ENCODE measurements at places on chromosomes 4 and X. TPM values are rescaled to one million over a fixed set of nuclear protein-coding genes. Genes with fewer than 3 reads are reported as not detected.

GRCh38 chr4:176656108-176656507, 136.6 kb downstream of the VEGFC start:
- DNase-seq = no peak

The NLGN3 gene
- 7.4 TPM for total RNA-seq

DNA sequence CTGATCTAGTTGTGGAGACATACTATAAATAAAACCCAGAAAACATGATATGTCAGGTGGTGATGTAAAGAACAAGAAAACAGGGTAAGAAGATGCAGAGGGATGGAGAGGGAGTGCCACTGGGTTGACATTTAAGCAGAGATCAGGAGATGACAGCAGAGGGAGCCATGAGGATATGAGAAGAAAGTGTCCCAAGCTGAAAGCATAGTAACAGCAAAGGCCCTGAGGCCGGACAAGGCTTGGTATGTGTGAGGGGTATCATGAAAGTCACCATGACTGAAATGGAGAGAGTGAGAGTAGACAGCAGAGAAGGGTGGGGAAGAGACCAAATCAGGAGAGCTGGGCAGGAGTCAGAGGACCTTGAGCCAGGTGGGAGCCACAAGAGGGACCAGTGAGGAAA, 3.4 kb downstream of the GPKOW start:
- no peak for DNase-seq

The MAGEA2B gene
- not detected for total RNA-seq

The GPR82 gene
- total RNA-seq = not detected

DNA sequence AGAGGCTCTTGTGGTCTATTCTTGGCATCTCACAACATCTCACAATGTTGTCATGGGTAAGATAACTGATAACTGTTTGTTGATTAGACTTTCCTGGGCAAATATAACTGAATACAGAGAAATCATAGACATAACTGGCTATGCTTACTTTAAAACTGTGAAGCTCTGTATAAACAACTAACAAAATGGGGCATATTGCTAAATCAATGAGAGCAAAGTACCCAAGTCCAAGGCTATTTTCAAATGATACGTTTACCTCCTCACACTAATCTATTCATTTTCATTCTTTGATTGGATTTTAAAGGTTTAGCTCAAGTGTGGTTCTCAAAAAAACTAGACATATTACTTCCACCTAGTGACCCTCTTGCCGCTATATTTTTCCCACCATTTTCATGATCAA, 38.6 kb downstream of the AMELX start:
- DNase-seq = no peak

DNA sequence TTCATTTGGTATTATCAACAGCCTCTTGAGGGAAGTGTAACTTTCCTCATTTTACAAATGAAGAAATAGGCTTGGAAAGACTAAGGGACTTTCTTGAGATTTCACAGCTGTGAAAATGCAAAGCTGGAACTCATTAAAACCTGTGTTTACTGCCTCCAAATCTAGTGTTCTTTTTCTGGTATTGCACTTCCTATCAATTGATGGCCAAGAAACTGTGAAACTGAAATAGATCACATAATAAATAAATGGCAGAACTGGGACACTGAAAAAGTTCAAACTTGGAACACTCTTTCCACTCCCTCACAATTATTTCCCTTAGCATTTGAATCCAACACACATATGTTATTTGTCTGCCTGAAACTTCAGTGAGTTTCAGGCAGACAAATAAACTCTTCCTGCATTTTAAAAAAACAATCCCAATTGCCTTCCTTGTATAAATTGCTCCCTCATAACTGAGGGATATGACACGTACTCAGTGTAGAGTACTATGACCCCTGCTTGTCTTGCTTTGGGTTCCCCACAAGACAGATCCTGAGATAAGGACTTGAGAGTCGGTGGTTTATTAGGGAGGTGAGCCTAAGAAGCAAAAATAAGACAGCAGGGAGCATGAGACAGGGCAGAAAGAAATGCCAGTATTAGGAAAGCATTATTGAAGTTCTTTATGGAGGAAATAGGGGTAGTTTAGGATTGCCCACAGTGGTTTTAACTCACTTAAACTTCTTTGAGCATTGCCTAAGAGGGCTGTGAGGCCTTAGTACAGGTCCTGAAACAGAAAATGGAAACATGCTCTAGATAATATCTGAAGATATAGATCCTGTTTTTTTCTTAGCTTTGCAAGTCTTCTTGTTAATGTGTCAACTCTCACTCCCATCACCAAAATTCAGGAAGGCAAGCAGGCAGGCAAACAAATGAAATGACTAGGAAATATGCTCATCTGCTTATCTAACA, 33.9 kb downstream of the RTL3 start:
- no peak for DNase-seq

DNA sequence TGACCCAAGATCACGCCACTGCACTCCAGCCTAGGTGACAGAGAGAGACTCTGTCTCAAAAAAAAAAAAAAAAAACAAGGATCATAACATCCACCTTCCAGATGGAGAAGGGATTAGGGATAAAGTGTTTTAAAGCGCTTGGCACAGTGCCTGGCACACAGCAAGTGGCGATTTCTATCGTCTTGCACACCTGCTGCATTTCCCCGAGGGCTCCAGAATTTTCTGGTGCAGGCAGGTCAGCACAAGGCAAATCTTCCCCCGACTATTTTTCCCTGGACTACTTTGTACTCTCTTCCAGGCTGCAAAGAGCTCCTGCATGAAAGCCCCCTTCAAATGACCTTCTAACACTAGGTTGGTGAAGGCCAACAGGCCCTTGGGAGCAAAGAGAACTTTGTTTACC, 57.3 kb downstream of the APBB2 start:
- DNase-seq = no peak

The XG gene
- not detected for total RNA-seq

The DCAF8L2 gene
- total RNA-seq = not detected

GRCh38 chr4:22508376-22508775, 7.5 kb downstream of the ADGRA3 start:
- DNase-seq = no peak

- no peak for DNase-seq
Measured at GRCh38 chr4:53963781-53964180, 100.6 kb downstream of the CHIC2 start.

GRCh38 chr4:12304905-12305304, 876.2 kb upstream of the HS3ST1 start:
- peak; percentile 32 for DNase-seq

- DNase-seq = no peak
Measured at GRCh38 chr4:7151668-7152227, 40.6 kb upstream of the SORCS2 start.

The HSPA4L gene
- 2.2 TPM for total RNA-seq

GRCh38 chrX:98203800-98204199, 1320.1 kb downstream of the RPA4 start:
- DNase-seq = no peak

The HSFX2 gene
- not detected for total RNA-seq

The TRIML2 gene
- not detected for total RNA-seq

GRCh38 chrX:138519296-138519695, 192.2 kb downstream of the FGF13 start:
- peak; percentile 82 for DNase-seq

DNA sequence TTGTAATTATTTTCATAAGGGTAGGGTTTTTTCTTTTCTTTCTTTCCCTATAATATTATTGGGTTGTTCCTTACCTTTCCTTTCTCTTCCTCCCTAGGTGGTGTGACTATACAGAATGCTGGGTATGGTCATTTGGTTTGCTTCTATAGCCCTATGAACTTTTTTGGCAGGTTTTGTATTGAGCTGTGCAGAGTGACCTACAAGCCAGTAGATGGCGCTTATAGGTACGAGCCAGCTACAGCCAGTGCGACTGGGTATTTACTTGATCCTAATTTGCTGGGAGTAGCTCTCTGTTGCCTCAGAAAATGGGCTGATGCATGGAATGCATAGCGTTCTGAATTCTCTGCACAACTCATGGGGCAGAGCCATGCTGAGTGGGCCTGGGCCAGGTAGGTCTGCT, 423.3 kb downstream of the MAGEE1 start:
- no peak for DNase-seq

DNA sequence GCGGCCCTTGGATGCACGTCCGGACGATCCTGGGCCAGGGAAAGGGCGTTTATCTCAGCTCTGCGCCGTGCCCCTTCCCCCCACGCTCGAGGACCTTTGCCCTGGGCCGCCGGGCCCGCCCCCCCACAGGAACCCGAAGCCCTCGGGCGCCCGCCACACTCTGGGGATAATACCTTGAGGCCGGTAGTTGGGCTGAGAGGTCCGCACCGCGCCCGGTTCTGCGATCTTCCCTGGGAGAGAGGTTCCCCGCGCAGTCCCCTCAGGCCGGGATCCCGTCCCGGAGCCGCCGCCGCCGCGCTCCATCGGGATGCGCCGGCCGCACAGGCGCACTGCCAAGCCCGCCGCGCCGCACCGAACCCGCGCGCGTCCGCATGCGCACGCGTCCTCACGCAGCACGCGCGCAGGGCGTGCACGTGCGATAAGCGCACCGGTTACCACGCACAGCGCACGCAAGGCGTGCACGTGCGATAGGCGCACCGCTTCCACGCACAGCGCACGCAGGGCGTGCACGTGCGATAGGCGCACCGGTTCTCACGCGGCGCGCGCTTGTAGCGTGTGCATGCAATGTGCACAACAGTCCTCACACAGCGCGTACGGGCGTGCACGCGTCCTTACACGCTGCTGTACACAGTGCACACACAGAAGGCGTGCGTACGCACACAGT, at the start of gene MAP7D2:
Gene MAP7D2, minus strand, starts transcription at position 331 of the 664 bp plus-strand sequence. Its CDS starts 28 bp downstream, at position 303.
- DNase-seq = no peak

DNA sequence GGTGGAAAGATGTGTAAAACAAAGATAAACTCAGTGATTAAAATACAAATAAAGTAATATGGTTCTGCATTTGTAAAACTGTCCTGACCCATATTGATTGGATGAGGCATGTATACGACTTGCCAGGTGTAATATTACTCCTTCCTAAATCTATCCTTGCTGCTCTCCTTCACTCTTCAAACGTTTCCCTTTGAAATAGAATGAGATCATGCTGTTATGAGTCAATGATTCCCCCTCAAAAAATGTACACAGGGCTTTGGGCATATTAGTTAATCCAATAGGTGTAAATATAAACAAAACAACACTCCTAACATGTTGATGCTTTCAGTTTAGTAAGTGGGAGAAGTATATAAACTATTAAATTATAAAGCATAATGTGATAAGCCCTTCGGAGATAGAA, 117.4 kb upstream of the GPM6A start:
- DNase-seq = no peak

The VSIG1 gene
- 0.07 TPM for total RNA-seq

The MAOB gene
- total RNA-seq = 0.67 TPM

DNA sequence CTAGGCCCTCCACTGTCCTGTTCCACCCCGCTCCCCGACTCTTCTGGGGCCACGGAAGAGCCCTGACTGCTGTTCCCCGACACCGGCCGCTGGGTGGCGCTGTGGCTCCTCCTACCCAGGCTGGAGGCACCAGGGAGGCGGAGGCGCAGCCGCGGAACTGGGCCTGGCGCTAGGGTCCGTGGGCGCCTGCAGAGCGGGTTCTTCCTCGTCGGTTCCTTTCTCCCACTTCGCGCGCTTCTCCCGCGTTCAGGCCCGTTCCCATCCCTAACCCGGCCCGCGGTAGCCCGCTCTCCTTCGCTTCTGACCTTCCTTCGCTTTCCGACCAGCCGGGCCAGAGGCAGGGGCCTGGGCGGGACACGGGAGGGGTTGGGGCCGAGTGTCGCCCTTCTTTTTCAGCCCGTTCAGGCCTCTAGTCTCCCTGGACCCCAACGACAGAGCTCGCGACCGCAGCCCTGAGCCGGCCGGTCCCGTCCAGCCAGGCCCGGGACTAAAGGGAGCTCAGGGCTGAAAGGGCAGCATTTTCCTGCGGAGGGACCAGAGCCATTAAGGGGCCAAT, 34.3 kb downstream of the NALF2 start:
- DNase-seq = peak; percentile 77

- no peak for DNase-seq
Measured at GRCh38 chr4:47485768-47486167, 693 bp downstream of the ATP10D start.

Measured in cardiac muscle cell (in vitro differentiated cells and primary cell).